ENCODE measurements at places on chromosomes 11 and 22.
A peak's percentile ranks its signal among the peaks of the same experiment; 100 is the strongest.

DNA sequence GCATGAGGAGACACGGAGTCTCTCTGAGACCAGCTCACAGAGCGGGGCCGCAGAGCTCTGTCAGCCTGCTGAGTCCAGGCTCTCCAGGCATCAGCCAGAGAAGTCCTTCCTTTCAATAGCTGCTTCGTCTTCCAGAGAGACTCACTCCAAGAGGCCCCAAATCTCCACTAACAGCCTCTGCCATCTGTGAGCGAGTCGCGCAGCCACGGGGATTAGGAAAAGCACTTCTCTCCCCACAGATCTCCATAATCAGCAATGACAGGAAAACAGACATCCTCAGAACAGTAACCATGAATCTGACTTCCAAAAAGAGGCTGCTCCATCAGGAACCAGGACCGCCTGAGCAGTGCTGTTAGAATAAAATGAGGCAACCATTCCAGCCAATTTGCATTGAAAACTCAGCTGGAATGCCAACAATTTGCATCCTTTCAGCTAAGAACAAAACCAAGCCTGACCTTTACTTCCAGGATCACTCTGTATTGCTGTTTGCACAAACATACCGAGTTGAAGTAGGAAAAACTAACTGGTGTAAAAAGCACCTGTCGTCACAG, 65.4 kb downstream of the SMCO4 start:
- no peak for DNase-seq

- DNase-seq: no peak
These were observed 1.5 kb downstream of the GALNT18 start for GRCh38 chr11:11620173-11620920.

DNA sequence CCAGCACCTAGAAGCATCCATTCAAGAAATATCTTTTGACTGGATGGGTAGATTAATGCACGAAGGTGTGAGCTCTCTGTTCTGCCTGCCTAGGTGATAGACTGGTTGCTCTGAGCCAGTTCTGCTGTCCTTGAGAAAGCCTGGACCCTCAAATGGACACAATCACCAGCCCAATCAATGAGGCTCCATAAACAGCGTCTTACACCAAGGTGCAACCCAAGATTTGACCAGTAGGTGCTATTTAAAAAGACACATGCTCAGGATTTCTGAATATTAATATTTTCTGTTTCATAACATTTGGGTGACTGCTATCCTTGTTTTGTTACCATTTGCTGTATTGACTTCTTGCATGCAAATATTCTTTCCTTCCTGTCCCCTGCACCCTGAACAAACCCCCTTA, 39.0 kb downstream of the PAMR1 start:
- DNase-seq: no peak

- no peak for DNase-seq
These were observed 202.5 kb downstream of the SBF2 start for GRCh38 chr11:10091314-10092045.

- DNase-seq: no peak
These were observed 333 bp upstream of the CD3E start for GRCh38 chr11:118304227-118304567.

- no peak for DNase-seq
These were observed 28.7 kb upstream of the BARX2 start for GRCh38 chr11:129346916-129347315.

GRCh38 chr22:23058481-23059283, 11.6 kb upstream of the GNAZ start:
- no peak for DNase-seq

DNA sequence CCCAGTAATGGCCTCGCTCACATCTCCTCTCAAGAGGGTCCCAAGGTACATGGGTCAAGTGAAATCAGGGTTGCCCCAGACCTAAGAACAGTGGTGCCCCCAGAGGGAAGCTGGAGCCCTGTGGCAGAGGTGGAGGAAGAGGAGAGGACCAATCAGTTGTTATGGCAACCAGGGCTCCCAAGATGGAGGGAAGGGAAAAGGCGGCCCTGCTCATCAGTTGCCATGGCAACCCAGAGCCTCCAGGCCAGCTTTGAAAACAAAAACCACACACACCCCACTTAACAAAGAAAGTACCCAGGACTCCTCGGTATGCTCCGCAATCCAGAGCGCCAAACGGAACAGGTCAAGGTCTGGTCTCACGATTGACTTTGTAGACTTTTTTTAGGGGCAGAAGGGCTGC, 53.5 kb upstream of the SLC35C1 start:
- DNase-seq: no peak

DNA sequence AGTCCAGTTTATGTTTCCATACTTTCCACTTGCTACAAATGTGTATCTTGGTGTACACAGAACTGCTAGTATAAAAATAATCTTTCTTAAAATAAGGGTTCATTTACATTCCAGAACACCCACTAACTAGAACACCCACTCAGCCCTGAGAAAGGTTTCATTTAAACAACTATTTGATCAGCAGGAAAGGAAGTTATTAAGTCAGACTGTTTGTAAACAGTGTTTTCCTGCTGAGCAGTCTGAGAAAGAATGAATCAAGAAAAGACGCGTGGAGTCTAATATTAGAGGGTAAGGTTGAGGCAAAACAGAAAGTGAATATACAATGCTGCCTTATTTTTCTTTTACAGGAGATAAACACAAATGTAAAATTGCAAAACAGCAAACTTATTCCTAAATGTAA, 32.7 kb downstream of the NARS2 start:
- no peak for DNase-seq

- DNase-seq: no peak
These were observed 81.9 kb downstream of the UVRAG start for GRCh38 chr11:75896843-75897419.

DNA sequence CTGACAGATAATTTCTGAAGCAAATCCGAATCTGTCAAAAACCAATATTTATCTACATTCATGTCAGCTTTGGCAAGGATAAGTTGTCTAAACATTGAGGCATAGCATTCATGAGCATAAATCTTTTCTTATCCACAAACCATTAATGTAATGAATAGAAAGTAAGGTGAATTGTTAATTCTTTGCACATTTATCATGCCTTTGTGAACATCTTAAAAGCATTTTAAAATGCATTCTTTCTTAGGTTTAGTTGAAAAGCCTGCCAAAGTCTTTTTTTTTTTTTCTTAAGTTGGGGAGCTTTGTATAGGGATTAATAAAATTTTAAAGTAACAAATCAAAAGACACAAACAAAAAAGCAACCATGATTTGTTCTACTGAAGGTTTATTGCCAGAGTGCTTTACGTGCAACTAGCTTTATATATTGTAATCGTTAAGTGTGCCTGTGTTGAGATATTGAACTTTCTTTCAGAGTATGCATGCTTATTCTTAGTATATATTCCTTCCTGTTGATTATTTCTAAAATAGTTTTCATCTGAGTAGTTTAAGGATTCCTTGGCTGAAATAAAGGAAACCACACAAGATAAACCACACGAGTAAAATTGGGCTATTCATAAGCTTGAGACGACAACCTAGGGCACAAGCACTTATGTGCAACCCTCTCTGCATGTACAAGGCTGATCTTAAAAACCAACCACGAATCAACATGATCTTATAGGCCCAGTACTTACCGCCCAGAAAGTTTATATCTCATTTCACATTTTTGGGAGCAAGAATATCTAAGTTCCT, 1110.9 kb upstream of the CNTN5 start:
- DNase-seq: peak; percentile 43

GRCh38 chr11:103895106-103895505, 141.3 kb upstream of the DDI1 start:
- no peak for DNase-seq

DNA sequence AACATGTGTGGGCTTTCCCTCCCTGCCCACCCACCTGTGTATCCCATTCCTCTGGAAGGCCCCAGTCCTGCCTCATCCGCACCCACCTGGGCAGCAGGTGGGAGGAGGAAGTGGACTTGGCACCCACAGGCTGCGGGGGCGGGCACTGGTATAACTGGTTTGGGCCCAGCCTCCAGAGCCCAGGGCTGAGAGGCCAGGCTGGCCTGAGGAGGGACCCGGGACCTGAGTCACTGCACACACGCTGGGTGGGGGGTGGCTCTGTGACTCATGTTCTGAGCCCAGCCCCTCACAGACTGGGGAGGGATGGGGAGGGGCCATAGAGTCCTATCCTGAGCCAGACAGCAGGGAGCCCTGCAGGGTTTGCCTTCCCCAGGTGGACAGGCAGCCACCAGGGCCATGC, 16.7 kb downstream of the PHLDA2 start:
- peak; percentile 86 for DNase-seq

DNA sequence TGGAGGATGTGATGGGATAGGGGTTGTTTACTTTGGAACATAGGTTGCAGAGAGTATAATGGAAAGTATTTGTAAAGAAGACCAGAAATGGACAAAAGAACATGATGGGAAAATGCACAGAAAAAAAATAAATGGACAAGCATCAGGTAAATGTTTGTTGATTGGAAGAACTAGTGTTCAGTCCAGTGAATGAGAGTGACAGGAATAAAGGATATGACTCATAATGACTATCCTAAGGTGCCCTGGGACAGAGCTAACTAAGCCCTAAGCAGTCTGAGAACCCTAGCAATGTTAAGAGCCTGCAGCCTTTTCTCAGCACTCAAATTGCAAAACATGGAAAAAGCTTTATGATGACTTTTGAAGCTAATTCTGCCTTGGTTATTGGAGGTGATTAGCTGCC, 732.8 kb upstream of the ANO5 start:
- no peak for DNase-seq

DNA sequence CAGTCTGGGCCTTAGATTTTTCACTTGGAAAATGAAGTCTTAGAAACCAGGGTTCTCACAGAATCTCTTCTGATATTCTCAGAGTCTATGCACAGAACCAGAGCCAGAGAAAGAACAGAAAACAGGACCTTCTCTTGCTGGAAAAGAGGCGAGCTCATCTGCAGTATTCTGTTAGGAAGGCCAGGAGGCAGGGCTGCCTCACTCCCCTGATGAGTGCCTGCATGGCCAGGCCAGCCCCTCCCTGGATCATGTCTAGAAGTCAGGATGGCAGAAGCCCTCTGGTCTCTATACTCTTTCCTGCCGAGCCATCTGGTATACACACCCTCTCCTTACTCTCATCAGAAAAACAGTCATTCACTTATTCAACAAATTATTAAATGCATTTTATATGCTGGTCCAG, 723 bp downstream of the OR51M1 start:
- DNase-seq: no peak

DNA sequence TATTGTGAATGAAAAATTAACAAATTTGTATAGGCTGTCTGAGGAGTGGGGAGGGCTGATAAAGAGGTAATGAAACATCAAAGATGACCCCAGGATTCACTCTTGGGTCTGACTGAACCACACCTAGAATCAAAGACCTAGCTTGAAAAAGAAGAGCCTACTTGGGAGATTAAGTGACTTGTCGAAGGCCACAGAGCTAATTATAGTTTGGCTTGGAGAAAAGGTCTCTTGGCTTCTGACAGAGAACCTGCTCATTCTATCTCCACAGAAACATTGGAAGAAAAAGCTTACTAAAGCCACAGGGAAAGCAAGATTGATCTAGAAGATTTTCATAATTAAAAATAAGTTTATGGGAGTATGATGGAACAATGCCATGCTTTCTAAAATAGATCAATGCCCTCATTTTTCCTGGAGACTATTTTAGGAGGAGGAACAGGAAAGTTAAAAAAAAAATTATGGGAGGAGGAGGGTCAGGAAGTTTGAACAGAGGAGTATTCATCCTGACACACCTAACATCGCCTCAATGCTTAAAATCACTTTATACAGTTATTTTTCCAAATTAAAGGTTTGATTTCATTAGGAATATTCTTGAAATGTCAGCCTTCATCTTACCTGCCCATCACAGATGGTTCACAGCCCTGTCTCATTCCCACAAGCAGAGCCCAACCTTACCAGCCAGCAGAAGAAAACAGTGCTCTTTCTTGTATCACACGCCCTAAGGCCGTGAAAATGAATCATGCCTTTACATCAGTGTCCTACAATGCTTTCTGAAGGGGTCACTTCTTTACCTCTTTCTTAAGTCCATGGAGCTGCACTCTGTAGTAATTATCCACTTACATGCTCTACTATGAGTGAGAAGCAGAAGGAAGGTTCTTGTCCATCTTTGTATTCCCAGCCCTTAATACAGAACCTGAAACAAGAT, 231.1 kb upstream of the MPPED2 start:
- no peak for DNase-seq

DNA sequence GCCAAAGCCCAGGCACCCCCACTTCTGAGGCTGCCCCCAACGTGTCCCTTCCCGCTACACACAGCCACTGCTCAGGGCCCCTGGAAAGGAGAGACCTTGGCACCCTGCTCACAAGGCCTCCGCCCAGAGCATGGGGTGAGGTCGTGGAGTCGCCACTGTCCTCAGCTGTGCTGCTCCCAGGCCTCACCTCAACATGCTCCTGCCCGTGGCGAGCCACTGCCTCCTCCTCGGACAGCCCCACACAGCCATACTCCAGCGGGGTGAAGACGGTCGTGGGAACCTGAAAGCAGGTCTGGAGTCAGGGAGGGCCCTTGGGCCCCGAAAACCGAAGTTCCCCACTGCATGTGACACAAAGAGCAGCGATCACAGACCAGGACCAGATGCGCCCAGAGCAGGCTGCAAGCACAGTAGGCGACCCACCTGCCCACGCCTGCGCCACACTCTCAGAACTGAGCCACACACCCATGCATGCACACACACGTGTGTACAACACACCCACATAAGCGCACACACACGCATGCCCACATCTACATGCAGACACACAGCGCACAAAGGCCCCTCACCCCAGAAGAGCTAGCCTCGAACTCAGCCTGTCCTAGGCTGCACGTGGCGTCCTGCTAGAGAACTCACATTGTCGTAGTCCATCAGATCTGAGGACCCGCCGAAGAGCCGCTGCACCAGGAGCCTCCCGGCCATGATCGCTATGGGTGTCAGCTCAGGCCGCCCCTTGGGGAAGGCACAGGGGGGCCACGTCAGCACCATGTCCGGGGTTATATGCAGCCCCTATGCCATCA, 25.5 kb upstream of the GNB1L start:
- DNase-seq: no peak

DNA sequence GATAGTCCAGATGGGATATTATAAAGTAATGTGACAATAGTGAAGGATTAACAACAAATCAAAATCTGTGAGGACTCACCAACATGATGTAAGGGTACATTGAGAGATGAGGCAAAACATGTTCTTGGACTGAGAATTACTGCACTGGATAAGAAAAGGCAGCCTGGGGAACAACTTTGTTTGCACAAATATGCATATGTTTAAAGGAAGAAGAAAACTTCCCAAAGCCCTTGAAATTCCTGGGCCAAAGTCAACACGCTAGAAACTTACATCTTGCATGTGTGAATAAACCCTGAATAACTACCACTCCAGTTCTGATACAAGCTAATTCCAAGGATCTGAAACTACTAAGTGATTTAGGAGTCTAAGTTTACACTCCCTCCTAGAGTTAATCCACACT, 1.1 kb downstream of the OR52A5 start:
- no peak for DNase-seq

GRCh38 chr11:59553323-59553722, 42.0 kb downstream of the OR4D9 start:
- no peak for DNase-seq

GRCh38 chr11:45993531-45994001, 71.1 kb downstream of the LARGE2 start:
- DNase-seq: no peak
